Activated T-helper 2 cell treated with anti-CD3 and anti-CD28 coated beads, Interferon-gamma antibody, Interleukin-2, Interleukin-4, amounts not matched to agents 10 μg/mL and 5 μg/mL and 100 μg/mL, durations not matched to agents 14 hours and 24 hours and 36 hours (primary cell): ENCODE measurements at places on chromosomes 2 and 18. TPM values are rescaled to one million over a fixed set of nuclear protein-coding genes. Genes with fewer than 3 reads are reported as not detected.

- peak overlapping the region; percentile 91 for H3K27ac ChIP-seq
- no peak for DNase-seq
- H3K27me3 ChIP-seq = peaks cover 3% of the 10 kb centered on the region
- H3K36me3 ChIP-seq = peaks cover 10% of the 10 kb centered on the region
- H3K4me1 ChIP-seq = peaks cover 41% of the 10 kb centered on the region
Observed at GRCh38 chr2:46394649-46395510, 84.5 kb upstream of the TMEM247 start.

Gene SKA1
- total RNA-seq = 23.5 and 23.6 TPM in 2 replicates

Gene ACTR3
- total RNA-seq = 521 and 530 TPM in 2 replicates

DNA sequence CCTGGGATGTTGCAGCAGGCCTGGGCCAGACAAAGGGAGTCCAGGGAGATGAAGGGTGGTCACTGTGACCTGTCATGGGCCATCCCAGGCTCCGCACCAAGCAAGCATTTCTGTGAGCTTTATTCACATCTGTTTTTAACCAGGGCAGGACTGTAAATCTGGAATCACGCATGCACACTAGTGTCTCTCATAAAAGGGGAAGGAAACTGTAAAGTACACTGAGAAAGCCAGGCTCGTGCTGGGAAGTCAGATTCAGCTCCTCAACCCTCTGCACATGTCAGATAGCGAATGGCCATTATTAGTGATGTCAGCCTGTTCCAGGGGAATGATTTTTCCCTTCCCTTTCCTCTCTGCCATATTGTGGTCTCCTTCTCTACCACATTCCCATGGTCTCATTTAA, 818.6 kb upstream of the RAB6C start:
- H3K36me3 ChIP-seq = no peaks in the 10 kb centered on the region
- no peaks in the 10 kb centered on the region for H3K4me1 ChIP-seq
- peaks cover 2% of the 10 kb centered on the region for H3K27me3 ChIP-seq
- H3K27ac ChIP-seq = no peak overlapping the region
- DNase-seq = no peak
- no peak overlapping the region for H3K4me3 ChIP-seq

GRCh38 chr2:180222644-180223043, 215.5 kb upstream of the CWC22 start:
- H3K27ac ChIP-seq = no peak overlapping the region
- no peak overlapping the region for H3K4me3 ChIP-seq
- H3K36me3 ChIP-seq = no peaks in the 10 kb centered on the region

DNA sequence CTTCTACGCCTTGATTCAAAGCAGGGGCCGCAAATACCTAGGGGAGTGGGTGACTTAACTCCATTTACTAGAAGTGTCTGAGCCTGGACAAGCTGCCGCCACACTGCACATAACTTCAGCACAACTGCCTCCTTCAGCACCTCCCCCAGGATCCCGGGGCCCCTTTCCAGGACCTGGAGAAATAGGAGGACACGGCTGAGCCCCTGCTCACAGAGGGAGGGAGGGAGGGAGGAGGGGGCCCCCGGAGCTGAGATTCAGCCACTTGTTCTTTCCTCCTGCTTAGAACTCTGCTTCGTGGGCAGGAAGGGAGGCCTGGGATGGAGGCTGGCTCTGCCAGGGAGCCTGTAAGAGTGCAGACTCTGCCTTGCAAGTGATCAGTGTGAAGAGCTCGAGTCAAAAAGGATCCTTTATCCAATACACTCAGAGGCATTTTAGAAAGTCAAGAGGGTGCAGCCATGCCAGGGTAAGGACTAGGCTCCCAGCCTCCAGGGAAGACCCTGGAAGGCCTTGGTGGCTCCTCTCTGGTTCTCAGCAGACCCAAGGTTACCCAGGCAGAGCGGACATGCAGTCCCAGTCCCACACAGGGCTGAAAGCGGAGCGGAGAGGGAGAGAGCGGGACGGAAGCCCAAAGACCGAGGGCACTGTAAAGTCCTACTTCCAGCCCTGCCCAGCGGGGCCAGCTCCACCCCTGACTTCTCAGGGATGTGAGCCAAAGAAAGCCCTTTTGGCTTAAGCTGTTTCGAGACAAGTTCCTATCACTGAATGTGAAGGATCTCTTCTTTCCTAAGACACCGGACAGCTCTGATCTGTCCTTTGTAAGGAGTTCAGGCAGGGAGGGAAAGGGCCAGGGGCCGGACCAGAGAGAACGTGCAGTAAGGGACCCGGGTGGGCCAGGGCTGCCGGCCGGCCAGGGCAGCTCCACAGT, 8.6 kb upstream of the ARMC9 start:
- DNase-seq = no peak
- no peaks in the 10 kb centered on the region for H3K36me3 ChIP-seq
- no peak overlapping the region for H3K27ac ChIP-seq
- no peaks in the 10 kb centered on the region for H3K4me1 ChIP-seq

- H3K4me3 ChIP-seq = no peak overlapping the region
- no peaks in the 10 kb centered on the region for H3K4me1 ChIP-seq
- H3K27me3 ChIP-seq = no peaks in the 10 kb centered on the region
- no peak overlapping the region for H3K27ac ChIP-seq
Observed at GRCh38 chr18:2083691-2084090, 487.6 kb downstream of the METTL4 start.

Gene C2orf78
- not detected in 2 replicates for total RNA-seq

DNA sequence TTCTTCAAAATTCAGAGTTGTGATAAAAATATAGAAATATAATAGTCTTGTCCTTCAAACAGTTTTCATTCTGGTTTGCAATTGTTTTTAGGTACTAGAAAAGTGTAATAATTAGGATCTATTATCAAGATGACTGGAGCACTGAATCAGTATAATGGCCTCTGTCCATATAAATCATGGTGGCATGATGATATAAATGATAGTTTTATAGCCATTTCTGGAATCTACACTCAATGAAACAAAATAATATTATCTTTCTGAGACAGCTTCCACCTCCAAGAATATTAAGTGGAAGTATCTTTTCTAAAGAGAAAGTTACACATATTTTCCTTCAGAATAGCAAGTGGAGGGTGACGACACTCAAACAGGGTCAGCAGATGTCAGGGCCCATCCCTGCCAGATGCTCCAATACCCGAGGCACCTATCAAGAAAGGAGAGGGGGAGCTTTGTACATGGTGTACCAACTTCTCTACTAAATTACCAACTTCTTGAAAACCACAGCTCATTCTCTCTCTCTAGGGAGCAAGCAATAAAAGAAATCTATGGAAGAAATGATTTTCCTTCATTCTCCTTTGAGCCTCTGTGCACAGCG, 882.7 kb upstream of the CHAC2 start:
- H3K36me3 ChIP-seq = no peaks in the 10 kb centered on the region
- no peak for DNase-seq
- H3K27me3 ChIP-seq = no peaks in the 10 kb centered on the region
- H3K27ac ChIP-seq = no peak overlapping the region
- H3K4me1 ChIP-seq = no peaks in the 10 kb centered on the region

DNA sequence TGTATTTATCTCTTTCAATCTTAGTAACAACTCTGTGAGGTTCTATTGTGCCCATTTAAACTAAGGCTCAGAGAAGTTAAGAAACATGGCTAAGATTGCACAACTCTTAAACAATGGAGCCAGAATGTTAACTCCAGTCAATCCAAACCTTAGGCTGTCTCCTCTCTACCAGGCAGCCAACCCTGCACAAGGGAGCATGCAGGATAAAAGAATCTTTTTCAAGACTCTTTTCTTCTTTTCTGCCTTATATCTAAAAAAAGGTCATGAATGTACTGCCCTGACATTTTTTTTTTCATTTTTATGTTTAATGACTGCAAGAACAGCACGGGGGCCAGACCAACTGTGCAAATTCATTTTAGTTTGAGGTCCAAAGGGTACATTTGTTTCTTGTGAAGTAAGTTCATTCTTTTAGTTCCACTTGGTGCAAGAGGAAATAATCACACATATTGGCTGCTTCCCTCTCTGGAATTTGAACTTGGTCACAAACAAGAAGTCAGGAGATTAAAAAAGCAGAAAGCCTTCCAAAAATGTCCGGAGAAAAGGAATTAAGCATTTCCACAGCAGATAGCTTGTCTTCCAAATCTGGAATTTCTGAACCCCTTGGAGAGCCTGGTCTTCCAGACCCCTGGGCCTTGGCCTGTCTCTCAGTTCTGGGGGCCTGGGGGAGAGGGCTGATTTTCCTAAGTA, 96.0 kb upstream of the RIOK3 start:
- peaks cover 32% of the 10 kb centered on the region for H3K36me3 ChIP-seq
- H3K4me1 ChIP-seq = peaks cover 39% of the 10 kb centered on the region
- no peak overlapping the region for H3K27ac ChIP-seq
- no peak overlapping the region for H3K4me3 ChIP-seq
- H3K27me3 ChIP-seq = no peaks in the 10 kb centered on the region

GRCh38 chr18:46343931-46344372, 239.8 kb downstream of the HAUS1 start:
- H3K27me3 ChIP-seq = peaks cover 6% of the 10 kb centered on the region
- H3K4me1 ChIP-seq = peaks cover 28% of the 10 kb centered on the region
- no peaks in the 10 kb centered on the region for H3K36me3 ChIP-seq
- peak overlapping the region; percentile 63 for H3K27ac ChIP-seq

Gene TMEM247
- not detected in 2 replicates for total RNA-seq

Gene ZNF516
- 1.2 and 1.9 TPM in 2 replicates for total RNA-seq

Gene NYAP2
- not detected in 2 replicates for total RNA-seq

DNA sequence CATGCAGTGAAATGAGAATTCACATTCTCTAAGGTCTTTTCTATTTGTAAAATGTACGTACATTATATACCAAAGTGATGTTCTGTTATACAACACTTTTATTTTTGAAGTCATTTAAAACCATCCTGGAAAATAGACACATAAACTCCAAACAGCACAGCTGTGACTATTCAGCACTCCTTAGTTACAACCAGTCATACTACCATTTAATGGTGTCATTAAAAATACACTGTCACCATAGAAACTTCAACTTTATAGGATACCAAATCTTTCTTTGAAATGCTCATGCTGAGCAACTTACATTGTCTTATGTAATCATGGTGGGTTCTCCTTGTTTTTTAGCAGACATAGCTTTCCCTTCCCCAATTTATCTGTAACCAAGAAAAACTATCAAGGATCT, 85.3 kb downstream of the METTL4 start:
- no peaks in the 10 kb centered on the region for H3K4me1 ChIP-seq
- DNase-seq = no peak
- H3K36me3 ChIP-seq = no peaks in the 10 kb centered on the region
- H3K4me3 ChIP-seq = no peak overlapping the region
- peaks cover 6% of the 10 kb centered on the region for H3K27me3 ChIP-seq

Gene GALNT3
- 21.3 and 21.6 TPM in 2 replicates for total RNA-seq
